ENCODE measurements at places on chromosomes 1 and 21.

DNA sequence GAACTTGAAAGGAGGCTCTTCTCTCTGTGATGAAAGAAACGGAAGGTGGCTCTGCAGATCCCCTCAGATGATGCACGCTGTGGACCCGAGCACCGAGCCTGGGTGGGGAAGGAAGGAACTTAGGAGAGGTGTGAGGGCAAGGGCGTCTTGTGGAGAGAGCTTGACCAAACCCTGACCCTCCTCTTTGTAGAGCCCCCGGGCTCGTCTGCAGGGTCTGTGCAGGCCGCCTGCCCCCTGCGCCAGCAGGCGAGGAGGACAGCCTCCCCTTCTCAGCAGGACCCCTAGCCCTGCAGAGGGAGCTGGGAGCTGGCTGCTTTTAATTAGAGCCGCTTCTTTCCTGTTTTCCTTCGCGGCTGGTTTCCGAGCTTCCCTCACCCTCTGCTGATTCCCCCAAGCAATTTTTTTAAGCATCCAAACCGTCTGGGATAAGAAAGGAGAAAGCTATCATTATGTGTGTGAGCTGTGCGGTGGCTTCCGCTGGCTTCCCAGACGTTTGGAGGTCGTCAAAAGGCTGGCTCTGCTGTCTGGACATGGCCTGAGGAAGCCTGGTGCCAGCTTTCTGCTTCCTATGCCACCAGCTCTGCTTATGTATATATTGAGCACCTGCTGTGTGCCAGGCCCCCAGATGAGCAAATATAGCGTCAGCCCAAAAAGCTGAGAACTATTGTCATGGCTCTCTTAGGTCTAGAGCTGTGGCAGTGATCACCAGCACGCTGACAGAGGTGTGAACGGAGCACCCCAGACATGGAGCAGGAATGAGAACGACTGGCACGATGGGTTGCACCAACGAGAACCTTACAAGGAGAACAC is 160.2 kb upstream of the IRF2BP2 start:
- DNase-seq, result no peak

GRCh38 chr21:15453261-15453660 is 276.5 kb upstream of the USP25 start:
- DNase-seq, result no peak

DNA sequence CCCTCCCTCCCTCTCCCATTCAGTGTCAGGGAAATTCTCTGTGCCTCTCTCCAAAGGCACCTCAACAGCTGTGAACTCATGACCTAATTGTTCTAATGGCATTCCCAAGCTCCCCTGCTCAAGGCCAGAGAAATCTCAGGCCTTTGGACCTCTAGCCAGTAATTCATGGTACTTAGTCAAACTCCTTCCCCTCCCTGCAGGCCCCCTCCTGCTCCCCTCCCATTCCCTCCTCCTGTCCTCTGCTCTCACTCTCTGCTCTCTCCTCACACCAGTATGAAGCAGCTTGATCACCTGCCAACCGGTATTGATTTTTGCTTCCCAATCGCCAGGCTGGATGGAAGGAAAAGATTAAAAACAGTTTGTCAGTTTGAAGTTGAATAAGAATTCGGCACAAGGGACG is 370.5 kb upstream of the PBX1 start:
- DNase-seq, result no peak

DNA sequence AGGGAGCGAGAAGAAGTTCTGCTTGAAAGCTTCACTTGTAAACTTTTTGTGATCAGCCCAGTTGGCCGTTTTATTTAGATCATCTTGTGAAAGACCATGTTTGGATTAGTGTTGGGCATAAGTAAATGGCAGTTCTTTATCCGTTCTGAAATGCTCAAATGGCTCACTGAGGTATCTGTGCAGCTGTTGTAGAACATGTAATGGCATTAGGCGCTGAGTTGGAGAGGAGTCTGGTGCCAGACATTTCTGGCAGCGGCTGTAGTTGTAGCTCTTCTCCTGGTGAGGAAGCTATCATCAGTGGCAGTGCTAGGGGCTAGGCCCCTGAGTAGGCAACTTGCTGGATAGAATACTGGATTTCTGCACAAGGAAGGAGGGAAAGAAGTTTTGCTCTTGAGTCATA is 321.6 kb downstream of the LMO4 start:
- DNase-seq, result no peak

DNA sequence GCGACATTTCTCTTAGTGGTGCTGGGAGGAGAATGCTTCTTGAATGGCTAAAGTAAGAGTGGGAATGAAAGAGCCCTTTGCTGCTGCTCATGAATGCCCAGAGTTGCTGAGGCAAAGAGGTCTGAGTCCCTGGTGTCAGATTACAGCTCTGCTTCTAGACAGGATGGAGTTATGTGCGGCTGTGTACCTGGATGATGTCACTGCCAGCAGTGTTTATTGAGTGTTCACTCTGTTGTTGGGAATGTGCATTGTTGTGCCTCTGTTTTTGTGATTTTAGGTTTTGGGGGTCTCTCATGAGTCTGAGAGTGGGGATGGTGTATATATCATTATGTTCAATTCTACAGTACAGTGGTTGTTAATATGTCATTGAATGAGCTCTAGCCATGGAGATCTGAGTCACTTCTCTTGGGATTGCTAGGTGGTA is 2.7 kb downstream of the CDC14A start:
- no peak for DNase-seq

- DNase-seq, result peak; percentile 24
These were observed 69.6 kb downstream of the PIK3R3 start for GRCh38 chr1:46062651-46063319.

DNA sequence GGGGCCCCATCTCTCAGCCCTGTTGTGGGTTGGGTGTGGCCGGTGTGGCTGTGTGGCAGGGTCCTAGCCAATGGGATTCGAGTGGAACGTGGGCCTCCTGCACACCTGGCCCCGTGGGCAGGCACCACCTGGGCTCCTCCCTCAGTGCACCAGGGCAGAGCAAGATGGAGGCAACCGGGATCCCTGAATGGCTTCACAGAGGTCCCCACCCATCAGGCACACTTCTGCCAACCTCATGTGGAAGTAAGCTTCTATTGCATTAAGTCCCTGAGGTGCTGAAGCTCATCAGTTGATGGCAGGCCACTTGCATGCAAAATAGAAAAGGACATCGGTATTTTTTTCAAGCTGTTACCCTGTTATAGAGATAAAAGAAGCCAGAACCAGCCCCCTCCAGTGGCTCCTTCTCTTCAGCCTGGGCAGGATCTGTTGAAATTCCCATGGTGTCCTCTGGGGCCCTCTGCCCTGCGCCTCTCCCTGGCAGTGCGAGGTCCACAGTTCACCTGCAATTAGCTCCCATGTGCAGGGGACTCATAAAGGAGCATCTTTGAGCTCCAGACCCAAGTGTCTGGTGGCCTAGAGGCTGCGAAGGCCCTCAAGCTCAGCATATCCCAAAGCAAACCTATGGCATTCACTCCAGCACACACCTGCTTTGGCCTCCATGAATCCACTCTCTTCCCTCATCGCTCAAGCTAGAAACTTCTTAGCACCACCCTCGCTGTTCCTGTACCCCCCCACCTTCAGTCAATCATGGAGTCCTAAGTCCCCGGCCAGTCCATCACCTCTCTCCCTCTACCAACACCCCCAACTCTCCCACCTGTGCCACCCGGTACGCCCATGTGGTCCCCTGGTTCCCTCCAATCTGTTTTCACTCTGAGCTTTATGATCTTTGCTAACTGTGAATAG is 2.1 kb upstream of the SLC45A1 start:
- no peak for DNase-seq

DNA sequence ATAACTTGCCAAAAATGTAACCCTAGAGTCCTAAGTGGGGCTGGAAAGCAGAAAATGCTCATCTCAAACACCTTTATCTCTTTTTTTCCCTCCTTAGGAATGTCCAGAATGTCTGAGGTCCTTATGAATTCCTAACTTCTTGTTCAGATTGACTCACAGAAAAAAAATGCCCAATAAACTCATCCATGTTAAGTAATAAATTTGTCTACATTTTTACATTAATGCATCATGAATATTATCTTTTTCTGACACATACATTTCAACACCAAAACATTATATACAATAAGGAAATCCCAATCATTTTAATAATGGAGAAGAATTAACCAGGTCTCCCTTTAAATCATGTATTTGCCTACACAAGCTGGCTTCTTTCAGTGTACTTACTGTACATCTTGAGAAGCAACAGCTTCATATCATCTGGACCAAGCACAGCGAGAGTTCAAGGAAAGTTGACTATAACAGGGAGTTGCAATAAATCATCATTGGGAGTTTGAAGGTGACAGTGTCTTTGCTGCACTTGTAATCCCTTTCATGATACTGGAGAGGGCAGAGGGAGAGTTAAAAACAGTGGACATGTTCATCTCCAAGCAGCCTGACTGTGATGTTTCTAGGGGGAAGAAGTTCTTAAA is 565.2 kb downstream of the LTN1 start:
- no peak for DNase-seq

GRCh38 chr1:22930240-22930912 is 42.3 kb downstream of the LACTBL1 start:
- peak; percentile 3 for DNase-seq

DNA sequence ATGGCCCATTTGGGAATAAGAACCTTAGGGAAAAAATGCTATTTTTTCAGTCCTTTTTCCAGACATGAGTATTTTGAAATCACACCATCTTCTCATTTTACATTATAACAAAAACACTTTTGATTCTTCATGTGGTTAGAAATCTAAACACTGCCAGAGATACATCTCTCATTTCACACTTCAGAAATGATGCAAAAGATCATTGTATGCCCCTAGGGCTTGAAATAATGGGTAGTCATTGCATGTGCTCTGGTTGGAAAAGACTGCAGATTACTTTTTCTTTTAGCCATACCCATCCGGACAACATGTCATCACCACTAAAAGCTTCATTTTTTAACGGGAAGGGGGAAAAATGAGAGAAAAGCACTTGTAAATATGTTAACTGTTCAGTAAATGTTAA is 1152.2 kb upstream of the ADGRL4 start:
- DNase-seq, result no peak

GRCh38 chr1:59569198-59569597 is 245.6 kb upstream of the HOOK1 start:
- no peak for DNase-seq

DNA sequence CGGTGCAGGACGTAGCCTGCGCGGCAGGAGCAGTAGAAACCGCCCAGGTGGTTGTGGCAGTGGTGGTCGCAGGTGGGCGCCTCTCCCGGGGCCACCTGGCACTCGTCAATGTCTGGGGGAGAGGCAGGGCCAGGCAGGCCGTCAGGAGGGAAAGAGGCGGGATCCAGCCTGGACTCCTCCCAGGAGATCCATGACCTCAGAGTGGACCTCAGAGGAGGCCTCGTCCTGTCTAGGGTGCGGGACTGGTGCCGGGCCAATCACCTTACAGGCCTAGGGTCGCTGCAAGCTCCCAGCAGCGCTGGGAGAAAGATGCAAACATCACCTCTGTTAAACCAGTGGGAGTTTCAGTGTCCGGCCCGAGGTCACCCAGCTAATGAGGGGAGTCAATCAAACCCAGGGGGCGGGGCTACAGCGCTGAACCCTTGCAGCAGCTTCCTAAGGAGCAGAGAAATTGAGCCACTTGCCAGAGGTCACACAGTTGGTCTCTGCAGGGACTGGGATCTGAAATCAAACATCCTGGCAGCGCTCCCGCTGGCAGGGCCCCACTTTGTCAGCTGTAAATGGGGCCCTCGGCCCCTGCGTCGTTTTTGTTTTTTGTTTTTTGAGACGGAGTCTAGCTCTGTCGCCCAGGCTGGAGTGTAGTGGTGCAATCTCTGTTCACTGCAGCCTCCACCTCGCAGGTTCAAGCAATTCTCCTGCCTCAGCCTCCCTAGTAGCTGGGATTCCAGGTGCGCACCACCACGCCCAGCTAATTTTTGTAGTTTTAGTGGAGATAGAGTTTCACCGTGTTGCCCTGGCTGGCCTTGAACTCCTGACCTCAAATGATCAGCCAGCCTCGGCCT is 1.4 kb downstream of the MASP2 start:
- no peak for DNase-seq

DNA sequence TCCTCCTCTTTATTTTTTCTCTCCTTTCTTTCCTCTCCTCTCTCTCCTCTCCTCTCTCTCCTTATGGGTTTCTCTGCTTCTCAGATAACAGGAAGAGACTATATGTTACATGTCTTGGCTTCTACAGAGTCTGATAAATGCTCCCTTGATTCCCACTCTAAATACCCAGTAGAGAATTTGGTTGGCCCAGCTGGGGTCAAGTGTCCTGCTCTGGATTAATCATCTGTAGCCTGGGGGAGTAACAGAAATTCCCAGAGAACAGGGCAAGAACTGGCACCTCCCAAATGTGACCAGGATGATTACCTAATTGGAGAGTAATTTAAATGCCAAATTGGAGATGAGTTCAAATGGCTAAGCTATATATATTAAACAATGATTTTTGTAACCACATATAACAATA is 146.1 kb upstream of the LMO4 start:
- DNase-seq, result no peak

DNA sequence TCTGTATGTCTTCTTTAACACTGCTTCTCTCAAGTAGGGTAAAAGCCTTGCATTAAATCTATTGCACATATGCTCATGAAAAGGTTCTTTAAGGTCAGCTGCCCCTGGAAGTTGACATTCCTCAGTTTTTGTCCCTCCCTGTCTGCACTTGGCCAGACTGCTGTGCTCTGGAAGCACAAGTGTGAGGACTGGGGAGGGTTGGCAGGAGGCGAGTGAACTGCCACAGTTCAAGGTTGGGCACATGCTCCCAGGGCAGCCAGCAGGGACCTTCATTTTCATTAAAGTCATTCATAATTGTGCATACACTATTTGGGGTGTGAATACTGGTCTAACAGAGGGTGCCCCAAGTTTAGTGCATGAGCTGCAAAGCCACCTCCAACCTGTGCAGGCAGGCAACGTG is 10.9 kb upstream of the THEM5 start:
- DNase-seq, result no peak

DNA sequence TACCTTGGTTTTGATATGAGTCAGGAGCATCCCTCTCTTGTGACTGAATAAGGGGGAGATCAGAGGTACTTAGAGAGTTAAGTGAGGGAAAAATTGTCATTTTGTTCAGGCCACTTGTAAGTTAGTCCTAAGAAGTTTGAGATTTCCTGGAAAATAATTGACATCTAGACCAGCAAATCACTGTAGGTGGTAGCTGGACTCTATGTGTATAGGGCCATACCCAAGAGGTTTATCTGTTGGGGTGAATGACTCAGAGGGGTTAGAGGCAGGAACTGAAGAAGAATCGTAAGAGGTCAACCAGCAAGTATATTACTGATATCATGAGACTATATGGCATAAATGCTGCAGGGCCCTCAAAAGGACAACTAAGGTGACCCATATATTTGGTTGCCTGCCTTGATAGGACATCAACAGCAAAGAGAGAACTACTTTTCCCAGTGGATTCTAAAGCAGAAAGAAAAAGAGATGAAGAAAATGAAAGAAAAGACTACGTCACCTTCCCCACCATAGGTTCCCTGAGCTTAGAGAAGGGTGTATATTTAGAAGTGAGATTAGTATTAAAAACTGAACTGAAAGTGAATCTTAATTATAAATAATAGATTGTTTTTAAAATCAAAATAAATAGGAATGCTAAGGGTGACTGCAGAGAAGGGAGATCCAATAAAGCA is 8.0 kb upstream of the RNPC3 start:
- DNase-seq, result no peak

- DNase-seq, result no peak
These were observed 4.0 kb downstream of the HPCAL4 start for GRCh38 chr1:39687243-39687642.
